ENCODE measurements at places on chromosomes 12 and 14.
A peak's percentile ranks its signal among the peaks of the same experiment; 100 is the strongest.

DNA sequence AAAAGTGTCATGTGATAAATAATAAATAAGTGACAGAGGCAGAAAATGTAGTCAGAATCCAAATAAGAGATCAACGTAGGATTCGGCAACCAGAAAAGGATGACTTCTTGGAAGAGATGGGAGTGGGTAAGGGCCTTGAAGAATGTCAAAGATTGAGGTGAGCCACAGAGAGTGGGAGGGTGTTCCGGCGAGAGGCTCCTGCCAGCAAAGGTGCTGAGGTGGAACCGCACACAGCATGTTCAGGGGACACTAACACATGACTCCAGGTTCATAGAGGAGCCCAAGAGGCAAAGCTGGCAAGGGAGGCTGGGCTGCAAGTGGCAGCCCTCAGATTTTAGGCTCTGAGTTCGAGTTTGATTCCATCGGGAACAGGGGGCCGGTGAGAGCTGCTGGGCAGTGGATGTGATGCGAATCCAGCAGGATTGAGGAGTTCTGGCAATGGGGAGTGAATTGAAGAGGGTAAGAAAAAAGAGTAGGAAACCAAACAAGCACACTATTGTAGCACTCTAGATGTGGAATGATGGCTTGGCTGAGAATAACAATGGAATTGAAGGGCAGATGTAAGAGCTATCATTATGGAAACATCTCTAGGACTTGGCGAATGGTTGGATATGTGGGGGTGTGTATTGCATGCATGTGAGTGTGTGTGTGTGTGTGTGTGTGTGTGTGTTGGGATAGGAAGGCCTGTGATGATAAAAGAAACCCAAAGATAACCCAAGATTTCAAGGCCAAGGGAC, 36.5 kb downstream of the LRRC74A start:
- DNase-seq = peak; percentile 48

- no peak for DNase-seq
Measured at GRCh38 chr14:95677179-95677835, 8.9 kb upstream of the TCL1B start.

DNA sequence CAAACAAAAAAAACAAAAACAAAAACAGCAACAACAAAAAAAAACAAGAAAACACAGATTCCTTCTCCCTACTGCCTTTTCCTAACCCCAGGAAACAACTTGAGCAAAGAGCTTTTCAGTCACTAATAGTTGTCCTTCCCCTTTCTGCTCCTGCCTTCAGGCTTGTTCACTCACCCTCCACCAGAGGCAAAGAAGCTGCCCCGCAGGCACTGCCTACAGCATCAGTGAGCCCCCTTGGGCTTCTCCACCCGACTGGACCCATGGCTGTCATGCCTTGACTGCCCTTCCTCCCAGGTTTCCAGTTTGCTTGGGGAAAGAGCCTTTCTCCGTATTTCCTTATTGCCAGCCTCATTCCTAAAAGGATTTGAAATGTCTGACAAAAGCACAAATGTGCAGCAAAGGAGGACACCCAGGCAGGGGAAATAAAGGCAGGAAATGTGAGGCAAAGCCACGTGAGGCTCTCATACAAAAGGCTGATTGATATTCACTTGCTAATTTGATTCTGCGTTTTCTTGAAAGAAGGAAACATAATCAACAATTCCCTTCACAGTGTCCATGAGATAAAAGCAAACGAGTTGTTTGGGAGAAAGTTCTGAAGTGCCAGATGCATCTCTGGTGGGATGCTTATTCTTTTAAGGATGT, 85.7 kb downstream of the GPATCH2L start:
- DNase-seq = no peak

DNA sequence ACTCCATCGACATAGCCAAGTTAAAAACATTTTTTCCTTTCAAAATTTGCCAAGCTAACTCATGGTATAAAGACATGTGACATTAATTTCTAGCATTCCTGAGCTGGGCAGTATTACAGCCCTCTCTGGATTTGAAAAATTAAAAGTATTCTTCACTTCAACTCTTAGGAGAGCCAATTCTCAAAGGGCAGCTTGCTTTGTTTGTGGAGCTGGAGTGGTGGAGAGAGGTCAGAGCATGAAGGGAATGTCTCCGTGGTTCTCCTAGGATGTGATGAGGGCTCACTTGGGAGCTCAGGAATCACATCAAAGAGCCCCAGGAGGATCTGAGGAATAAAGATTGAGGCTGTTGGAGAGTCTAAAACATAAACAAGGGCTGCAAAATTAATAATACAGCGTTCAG, 46.9 kb upstream of the RGS6 start:
- no peak for DNase-seq

- no peak for DNase-seq
Measured at GRCh38 chr14:74135426-74135825, 50.7 kb downstream of the LIN52 start.

DNA sequence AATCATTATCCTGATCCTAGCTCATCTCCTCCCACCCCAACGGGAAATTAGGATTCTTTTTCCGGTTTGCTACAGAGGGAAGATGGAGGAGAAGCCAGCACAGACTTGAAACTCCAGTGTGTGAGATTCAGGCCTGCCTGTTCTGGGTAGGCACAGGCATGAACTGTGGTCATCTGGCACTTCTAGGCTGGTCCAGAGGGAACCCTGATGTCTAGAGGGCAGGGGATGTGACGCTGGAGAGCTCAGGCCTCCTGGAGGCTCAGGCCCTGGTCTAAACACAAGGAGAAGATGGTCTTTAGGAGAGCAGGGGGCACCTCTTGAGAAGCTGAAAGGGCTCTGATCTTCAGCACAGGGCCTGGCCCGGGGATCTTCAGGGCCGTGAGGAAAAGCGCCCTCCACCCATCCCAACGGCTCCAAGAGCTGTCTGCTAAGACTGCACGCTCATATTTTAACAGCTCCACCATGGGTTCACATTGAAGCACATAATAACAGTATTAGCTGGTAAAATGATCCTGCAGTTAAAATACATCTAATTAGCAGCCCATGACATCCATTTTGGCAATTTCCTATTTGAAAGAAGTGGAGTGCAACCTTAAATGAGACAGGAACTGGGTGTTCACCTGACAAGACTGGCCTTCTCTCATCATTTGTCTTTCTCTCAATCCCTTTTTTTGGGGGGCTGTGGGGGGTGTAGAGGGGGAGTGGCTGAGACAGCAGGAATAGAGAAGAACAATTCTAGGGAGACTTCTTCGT, 35.4 kb downstream of the BCL11B start:
- DNase-seq = no peak

DNA sequence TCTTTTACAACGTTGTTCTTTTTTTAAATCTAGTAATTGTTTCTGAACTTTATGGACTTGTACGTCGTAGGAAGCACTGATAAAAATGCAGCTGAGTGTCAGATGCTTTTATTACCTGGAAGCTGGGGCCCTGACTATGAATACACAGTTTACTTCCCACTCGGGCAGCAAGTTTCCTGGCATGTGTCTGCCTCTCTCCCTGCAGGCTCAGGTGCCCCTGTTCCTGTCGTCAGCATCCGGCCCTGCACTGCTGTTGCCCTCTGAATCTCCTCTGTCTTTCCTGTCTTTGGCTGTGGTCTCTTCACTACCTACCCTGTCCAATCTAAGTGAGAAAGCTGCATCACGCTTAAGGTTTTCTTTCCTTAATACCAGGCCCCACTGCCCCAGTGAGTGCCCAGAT, 75.8 kb downstream of the PELI2 start:
- peak; percentile 31 for DNase-seq

DNA sequence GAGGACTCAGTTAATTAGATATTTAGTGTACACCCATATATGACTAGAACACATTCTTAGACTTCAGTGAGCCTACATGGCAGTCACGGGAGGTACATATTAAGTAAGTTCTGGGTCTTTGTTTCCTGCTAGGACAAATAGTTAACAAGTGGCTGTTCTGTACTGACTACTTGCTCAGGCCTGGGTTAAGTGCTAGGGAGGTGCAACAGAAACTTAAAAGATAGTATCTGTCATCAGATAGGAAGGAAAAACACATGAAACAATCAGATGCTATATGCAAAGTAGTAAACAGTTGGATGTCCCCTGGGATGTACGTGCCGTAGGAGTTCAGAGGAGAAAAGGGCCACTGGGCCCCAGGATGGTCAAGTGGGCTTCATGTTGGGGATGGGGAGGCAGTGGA, 59.5 kb downstream of the SLC4A8 start:
- no peak for DNase-seq

DNA sequence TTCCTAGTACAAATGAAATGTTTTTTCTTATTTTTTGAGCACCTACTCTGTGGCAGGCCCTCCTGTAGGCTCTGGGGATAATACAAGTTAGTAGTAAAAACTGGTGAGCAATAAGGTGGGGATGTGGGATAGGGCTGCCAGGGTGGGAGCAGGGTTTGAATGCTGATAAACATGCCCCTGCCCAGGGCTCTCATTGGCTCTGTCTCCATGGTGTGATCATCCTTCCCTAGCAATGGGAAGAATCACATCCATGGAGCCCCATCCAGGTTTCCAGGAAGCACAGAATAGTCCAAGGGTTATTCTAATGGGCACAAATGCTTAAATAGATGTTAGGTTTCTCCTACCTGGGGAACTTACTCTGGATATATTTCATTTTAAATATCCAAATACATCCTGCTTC, 45.5 kb downstream of the GIT2 start:
- no peak for DNase-seq

DNA sequence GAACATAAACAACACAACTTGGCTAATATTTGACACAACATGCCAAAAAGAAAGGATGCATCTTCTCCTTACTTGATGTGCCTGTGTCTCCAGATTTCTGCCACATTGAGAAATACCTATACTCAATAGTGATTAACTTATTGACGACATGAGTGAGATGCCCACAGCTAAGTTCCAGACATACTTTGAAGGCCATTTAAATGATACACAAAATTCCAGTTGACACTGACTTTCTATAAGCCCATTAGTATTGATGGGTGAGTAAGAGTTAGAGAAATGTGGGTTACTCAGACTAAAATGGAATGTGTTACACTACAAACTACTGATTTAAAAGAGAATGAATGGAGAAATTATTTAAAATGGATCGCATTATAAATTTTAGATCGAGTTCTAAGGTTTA, 838.2 kb upstream of the MGAT4C start:
- no peak for DNase-seq

DNA sequence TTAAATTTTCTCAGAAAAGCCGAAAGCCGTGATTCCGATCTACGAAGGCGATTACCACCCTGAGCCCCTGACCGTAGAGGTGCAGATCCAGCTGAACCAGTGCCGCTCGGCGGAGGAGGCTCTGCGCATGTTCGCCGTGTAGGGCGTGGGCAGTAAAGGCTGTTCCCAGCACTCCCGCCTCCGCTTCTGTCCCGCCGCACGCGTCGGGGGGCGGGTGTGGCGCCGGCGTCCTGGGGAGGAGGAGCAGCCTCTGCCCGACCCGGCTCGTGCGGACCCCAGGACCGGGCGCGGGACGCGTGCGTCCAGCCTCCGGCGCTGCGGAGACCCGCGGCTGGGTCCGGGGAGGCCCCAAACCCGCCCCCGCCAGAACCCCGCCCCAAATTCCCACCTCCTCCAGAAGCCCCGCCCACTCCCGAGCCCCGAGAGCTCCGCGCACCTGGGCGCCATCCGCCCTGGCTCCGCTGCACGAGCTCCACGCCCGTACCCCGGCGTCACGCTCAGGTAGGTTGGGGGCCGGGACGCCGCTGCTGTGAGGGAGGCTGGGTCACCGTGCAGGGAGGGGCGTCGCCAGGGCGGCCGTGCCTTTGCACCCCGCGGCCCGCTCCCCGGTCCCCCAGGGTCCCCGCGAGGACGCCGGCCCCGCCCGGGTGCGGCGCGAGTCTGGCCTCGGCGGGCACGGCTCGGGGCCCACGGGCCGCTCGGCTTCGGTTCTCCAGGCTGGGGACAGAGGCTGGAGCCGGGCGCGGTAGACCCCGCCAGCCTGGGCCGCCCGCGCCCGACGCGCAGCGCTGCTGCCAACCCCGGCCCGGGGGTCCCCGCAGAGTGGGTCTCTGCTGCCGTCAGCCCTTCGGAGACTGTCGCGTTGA, at the start of gene B3GNT4:
B3GNT4 (plus strand) TSS at position 409 of the 866 bp plus-strand sequence. CDS start 910 bp downstream, outside the sequence.
- peak; percentile 82 for DNase-seq

DNA sequence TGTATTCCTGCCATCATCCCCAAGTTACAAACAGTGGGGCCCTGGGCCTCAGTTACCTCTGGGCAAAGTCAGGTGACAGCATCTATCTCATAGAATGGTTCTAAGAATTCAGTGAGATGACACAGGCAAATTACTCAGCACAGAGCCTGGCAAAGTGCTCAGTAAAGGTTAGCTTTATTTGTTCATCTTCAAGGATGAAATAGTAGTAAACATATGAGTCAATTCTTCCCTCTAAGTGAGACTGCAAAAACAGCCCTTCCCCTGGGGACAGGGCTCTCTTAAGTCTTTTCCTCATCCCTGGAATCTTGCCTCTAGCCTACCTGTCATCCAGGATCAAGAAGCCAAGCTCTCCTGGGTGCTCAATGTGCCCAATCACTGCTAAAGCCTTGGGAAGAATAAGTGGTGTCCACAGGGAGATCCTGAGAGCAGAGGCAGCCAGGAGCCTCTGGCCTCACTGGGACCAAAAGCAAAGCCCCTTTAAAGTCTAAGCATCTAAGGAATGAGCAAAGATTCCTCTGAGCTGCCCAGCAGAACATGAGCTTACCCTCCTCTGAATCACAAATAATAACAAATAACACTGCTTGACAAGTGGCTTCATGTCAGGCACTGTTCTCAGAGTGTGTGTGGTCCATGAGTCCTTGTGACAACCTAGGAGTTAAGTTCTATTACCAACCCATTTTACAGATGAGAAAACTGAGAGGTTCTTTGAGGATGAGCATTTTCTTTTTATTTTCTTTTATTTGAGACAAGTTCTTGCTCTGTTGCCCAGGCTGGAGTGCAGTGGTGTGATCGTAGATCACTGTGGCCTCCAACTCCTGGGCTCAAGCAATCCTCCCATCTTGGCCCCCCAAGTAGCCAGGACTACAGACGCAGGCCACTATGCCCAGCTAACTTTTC, 12.1 kb downstream of the NUAK1 start:
- DNase-seq = no peak

GRCh38 chr14:22651586-22651985, 7.4 kb upstream of the OR6J1 start:
- no peak for DNase-seq

- DNase-seq = no peak
Measured at GRCh38 chr12:100024974-100025555, 40.3 kb upstream of the ANKS1B start.

- no peak for DNase-seq
Measured at GRCh38 chr12:19799895-19800602, 360.8 kb downstream of the AEBP2 start.

- no peak for DNase-seq
Measured at GRCh38 chr12:45669093-45669492, 60.4 kb upstream of the ARID2 start.

- DNase-seq = no peak
Measured at GRCh38 chr14:104461676-104462449, 117.7 kb upstream of the C14orf180 start.

Measured in activated naive CD4-positive, alpha-beta T cell treated with anti-CD3 and anti-CD28 coated beads, Interleukin-2, amount 10 ng/mL, durations not matched to agents 7 days and 5 days (primary cell).